ENCODE measurements at places on chromosomes 3 and 15.

GRCh38 chr3:41682996-41683395 lies 278.9 kb downstream of the ULK4 start:
- DNase-seq, result no peak

DNA sequence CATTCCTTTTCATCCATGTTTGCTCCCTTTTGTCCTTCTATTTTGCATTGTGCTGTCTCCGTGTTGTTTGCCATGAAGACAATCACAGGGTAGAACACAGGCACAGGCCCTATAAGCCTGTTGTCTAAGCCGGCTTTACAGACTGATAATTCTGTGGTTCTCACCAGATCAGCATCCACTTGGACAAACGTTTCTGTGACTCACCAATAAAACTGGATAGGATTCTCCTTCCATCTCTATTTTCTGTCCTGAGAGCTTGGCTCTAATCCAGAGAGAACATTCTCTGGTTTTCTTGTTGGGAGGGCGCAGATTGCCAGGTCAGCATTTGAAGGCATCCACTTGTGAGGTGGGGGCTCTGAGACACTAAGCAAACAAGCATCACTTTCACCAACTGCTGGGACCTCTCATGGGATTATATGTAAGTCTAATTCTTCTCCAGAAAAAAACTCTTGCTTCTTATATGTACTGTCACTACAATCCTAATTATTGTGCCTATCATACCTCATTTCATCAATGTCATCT lies 101.6 kb downstream of the ERC2 start:
- DNase-seq, result no peak

DNA sequence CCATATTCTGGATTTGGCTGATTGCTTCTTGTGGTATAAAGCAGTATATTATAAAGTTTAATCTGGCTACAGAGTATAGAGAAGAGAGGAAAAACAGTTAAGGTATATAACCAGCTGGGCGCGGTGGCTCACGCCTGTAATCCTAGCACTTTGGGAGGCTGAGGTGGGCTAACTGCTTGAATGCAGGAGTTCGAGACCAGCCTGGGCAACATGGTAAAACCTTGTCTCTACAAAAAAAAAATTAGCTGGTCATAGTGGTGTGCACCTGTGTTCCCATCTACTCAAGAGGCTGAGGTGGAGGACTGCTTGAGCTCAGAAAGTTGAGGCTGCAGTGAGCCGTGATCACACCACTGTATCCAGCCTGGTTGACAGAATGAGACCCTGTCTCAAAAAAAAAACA lies 7.3 kb downstream of the SLC12A6 start:
- DNase-seq, result no peak

DNA sequence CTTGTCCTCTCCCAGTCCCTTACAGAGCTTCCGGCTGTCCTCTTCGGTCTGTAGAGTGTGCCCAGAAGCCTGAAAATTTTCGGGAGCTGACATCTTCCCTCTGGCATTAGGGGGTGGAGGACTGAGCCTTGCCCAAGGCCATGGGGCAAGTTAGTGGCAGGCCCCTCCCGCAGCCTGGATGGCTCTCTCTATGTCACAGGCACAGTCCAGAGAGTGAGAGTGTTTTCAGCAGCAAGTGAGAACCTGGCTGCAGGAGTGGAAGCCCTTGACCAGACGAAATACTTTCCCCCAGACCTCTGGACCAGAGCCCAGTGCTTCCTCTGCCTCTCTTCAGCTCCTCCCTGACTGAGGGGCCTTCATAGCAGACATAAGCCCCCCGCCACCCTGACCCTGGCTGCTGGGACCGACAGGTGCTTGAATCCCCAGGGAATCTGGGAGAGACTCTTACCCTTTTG lies 50.5 kb upstream of the SEC22A start:
- no peak for DNase-seq

GRCh38 chr3:107676469-107677309 lies 153.9 kb downstream of the BBX start:
- DNase-seq, result no peak

- peak; percentile 50 for DNase-seq
Observed at GRCh38 chr3:177665122-177665808, 468.0 kb upstream of the TBL1XR1 start.

GRCh38 chr3:164890061-164890460 lies 188.2 kb downstream of the SI start:
- DNase-seq, result no peak

DNA sequence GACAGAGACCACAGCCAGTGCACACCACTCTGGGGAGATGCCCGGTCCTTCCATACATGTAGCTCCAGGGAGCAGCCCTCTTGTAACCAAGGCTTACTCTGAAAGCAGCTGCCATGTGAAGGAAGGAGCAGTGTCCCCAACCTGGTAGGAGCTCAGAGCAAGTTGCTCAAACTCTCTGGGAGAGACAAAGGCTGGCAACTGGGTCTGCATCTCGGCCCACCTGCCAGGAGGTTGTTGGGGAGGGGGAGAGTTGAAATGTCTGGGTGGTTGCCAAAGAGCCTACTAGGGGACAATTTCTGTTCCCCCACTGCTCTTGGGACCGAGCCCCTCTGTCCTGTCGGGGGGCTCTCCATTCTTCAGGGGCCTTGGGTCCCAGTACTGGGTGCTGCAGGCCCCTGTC lies 309.9 kb downstream of the TLE3 start:
- DNase-seq, result no peak

DNA sequence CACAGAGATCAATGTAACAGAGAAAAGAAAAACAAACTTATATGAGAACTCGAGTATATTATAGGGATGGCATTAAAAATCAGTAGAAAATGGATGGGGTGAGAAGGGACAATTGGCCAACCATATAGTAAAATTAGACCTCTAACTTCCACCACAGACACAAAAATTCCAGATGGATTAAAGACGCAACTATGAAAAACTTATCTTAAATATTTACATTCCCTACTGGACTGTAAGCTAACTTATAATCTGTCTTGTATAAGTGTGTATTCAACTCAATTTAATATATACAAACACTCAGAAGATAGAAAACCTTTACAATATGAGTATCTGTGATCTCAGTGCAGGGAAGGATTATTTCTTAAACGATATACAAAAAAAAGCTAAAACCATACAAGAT lies 3.0 kb downstream of the MFAP1 start:
- no peak for DNase-seq

DNA sequence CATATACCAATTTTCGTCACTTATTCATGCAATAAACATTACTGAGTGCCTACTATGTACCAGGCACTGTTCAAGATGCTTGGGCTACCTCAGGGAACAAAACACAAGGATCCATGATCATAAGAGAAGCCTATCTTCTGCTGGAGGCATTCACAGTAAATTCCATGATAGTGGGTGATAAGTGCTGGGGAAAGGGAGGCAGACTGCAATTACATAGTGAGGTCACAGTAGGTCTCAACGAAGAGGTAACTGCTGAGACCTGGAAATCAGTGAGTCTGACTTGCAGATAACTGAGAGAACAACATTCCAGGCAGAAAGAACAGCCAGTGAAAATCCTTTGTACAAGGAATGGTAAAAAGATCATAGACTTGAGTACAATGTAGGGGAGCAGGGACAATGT lies 33.6 kb downstream of the RAF1 start:
- no peak for DNase-seq

DNA sequence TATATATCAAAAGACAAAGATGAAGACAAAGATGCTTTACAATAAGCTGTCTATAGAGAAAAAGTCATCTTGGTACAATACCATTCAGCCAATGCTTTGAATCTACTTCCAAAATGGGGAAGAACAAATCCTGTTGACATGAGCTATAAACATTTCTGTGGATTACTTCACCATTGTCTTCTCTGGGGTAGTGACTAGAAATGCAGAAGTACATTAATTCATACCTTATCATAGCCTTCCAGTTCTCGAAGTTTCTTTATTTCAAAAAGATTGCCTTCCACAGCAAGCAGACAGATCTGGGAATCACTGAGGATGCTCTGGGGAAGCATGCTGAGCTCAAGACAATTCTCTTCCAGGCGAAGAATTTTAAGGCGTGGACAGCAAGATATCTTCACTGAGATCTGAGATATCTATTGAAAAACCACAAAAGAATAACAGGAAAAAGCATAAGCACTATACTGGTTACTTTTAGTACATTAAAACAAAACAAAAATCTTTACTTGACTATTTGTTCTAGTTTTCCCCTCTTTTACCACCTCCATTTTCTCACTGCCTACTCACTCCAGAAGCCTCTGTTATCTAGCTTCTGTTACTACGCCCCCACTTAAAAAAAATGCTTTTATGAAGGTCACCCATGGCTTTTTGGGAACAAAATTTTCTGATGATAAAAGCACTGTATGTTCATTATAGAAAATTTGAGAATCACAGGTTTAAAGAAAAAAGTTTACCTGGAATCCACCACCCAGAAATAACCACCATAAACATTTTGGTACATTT lies 3.6 kb downstream of the LRRC57 start:
- peak; percentile 56 for DNase-seq

DNA sequence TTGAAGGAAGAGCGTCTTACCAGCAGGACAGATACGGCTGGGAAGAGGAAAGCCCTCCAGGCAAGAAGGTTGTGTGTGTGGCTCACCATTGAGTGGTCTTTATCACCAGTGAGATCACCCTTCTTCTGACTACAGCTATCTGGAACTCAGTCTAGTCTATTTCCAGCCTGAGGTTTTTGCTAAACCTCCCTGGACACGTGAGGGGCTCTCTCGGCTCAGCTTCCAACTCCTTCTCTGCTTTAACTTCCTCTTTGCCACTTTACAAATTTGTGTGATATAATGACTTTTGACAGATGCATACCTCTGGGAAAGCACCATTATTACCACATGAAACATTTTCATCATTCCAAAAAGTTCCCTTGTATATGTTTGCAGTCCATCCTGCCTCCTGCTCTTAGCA lies 15.3 kb upstream of the ROPN1 start:
- no peak for DNase-seq

- DNase-seq, result peak; percentile 26
Observed at GRCh38 chr15:41487802-41488201, 5.9 kb upstream of the ITPKA start.

- peak; percentile 49 for DNase-seq
Observed at GRCh38 chr3:111210866-111211564, 139.4 kb downstream of the NECTIN3 start.

DNA sequence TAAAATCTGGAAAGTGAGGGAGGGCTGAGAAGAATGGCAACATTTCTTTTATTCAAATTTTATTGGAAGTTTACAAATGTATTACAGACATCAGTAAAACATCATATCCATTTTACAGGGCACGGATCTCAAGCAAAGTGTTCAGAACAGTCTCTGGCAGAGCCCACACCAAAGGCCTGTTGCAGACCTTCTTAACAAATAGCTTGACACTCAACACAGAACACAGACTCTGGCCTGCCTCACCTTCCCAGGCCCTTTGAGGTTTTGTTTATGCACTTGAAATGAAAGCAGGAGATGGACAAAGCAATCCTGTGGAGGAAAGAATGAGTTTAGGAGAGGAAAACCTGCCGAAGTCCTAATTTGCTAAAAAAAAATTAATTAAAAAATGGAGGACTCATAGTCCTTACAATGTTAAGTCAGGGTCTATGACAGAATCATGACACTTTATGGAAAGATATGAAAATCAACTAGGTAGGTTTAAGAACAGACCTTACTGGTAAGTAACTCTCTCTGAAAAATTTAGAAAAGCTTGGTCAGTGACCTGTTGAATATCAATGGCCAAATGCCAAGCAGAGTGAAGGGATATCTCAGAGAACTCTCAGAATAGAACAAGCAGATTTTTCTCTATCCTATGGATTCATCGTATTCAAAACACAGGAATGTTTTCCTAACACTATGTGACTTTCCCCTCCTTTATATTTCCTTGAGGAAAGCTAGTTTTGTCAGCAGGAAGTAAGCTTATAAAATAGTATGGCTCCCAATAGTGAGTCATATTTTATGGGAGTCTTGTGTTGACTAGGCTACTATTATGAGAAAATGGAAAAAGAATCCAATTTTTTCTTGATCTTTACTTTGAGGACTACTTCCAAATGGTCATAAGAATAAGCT lies 70.8 kb upstream of the PSMD6 start:
- no peak for DNase-seq

DNA sequence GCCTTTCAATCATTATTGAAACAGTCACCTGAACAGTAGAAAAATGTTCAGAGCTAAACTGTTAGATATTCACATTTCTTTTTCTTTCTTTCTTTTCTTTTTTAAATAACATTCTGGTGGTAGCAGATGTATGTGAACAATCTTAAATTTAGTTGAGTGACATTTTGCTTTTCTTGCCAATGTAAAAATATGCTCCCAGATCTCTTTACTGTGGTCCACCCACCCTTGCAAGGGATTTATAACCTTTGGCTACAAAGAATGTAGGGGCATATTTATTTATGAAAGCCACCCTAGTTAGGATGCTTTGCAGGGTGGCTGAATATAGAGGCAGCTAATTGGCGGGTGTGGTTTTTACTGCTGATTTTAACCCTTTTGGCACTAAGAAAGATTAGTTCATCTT lies 473.9 kb downstream of the MFSD1 start:
- no peak for DNase-seq

DNA sequence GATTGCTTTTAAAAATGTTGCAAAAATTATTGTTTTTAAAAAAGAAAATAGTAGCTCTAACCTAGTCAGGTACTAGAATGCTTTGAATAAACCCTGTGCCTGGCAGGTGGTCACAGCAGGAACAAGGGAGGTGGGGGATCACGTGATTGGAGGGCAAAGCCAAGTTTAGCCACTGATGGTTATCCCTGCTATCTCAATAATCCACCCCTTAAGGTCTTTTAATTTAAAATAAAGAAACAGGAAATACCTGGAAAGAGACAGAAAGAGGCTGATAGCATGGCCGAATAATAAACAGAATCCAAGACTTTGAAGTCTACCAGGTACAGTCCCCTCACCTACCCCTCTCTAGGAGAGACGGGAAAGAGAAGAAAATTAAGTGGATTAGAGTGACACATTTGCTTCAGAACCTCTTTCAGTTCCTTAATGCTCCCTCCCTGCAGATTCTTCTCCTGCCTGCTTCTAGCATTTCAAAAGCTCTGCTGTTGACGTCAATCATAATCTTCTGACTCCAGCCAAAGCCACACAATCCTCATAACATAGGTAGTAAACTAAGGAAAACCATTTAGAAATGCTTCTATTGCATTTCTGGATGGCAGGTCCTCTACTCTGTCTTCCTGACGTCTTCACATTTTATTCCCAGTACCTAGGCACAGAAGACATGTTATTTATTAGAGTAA lies 303.4 kb upstream of the MME start:
- no peak for DNase-seq

GRCh38 chr3:188772886-188773285 lies 398.9 kb upstream of the TPRG1 start:
- DNase-seq, result peak; percentile 90

GRCh38 chr15:33612721-33613304 lies 302.0 kb downstream of the RYR3 start:
- DNase-seq, result peak; percentile 51

DNA sequence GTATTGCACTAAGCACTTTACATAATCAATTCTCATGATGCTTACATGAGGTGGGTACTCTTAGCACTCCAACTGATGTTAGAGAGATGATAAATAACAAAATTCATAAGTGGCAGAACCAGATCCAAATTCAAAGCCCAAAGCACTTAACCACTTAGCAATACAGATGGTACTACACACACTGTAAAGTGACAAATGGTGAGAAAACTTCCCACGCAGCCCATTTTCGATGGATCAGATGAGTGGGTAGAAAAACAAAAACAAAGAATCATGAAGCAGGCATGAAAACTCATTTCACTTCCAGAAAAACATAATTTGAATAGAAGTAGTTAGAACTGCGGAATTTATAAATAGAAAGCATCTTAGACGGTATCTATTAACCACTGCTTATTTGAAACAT lies 66.2 kb downstream of the FRMD4B start:
- DNase-seq, result peak; percentile 46
